ENCODE measurements at places on chromosomes 11 and 22. TPM values are rescaled to one million over a fixed set of nuclear protein-coding genes. Genes with fewer than 3 reads are reported as not detected.

Gene NAALAD2
- 39.5 TPM for total RNA-seq

Gene GAB4
- total RNA-seq = not detected

DNA sequence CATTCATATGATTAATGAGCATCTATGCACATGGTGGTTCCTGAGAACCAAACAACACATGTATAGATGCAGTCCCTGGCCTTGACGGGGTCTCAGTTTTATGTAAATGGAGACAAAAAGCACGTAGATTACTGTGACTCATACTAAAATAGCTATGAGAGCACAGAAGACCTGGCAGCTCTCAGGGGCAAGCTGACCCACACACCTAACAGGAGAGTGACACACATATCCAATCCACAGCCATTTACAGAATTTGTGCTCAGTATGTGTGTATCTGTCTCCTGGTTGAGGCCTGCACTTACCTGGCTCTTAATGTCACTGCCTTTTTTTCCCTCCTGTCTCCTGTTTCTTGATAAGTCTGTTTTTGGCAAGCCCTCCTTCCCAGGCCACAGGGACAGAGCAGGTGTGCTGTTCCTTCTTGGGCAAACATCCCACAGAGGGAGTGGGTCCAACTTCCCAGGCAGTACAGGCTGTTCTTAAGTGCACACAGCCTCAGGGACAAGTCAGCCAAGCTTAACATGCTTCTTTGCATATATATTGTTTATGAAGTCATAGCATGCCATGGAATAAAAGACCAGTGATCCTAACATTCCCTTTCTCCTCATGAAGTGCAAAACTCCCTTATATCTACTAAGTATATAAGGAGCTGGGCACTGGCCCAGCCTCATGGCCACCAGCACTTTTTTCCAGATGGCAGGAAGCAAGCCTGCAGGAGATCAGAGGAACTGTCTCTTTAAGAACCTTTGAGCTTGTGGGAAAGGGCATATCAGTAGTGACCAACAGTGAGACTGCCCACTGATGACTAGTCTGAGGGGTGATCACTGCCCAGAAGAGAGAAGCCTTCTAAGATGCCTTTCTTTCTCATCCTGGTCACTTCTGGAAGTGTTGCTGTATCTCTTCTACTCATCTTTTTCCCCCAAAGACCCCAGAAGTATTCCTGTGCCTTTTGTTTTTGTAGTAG lies 124.7 kb upstream of the CCDC90B start:
- no peak for DNase-seq

DNA sequence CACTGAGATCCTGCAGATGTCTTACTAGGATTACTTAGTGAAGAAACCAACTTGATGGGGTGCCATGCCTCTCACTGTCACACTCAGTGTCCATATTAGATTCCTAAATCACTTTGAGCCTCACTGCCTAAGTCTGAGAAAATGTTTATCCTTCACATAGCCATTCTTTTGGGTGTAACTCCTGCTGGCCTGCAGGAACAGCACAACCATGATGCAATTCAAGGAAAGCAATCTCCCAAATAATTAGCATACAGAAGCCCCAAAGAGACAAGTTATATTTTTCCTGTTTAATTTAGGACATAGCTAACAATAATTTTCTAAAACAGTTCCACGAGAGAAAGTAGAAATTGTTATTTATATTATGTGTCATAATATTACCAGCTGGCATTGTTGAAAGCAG lies 655.5 kb downstream of the KCNA4 start:
- no peak for DNase-seq

- no peak for DNase-seq
These were observed 13.8 kb downstream of the LIF start for GRCh38 chr22:30232716-30233218.

All from mesothelial cell of epicardium (in vitro differentiated cells).